Neural crest cell (in vitro differentiated cells): ENCODE measurements at places on chromosomes 4 and X. TPM values are rescaled to one million over a fixed set of nuclear protein-coding genes. Genes with fewer than 3 reads are reported as not detected.

- H3K4me3 ChIP-seq, result no peak overlapping the region
- no peak for DNase-seq
- H3K36me3 ChIP-seq, result no peaks in the 10 kb centered on the region
- H3K4me1 ChIP-seq, result no peaks in the 10 kb centered on the region
- H3K27ac ChIP-seq, result no peak overlapping the region
Observed at GRCh38 chr4:141427726-141428296, 207.1 kb downstream of the ZNF330 start.

GPR34 gene
- total RNA-seq, result not detected in 2 replicates

- no peak overlapping the region for H3K4me3 ChIP-seq
- peaks cover 5% of the 10 kb centered on the region for H3K4me1 ChIP-seq
- H3K36me3 ChIP-seq, result no peaks in the 10 kb centered on the region
- H3K27ac ChIP-seq, result no peak overlapping the region
- H3K27me3 ChIP-seq, result no peaks in the 10 kb centered on the region
Observed at GRCh38 chrX:148380650-148381561, 119.5 kb upstream of the AFF2 start.

DNA sequence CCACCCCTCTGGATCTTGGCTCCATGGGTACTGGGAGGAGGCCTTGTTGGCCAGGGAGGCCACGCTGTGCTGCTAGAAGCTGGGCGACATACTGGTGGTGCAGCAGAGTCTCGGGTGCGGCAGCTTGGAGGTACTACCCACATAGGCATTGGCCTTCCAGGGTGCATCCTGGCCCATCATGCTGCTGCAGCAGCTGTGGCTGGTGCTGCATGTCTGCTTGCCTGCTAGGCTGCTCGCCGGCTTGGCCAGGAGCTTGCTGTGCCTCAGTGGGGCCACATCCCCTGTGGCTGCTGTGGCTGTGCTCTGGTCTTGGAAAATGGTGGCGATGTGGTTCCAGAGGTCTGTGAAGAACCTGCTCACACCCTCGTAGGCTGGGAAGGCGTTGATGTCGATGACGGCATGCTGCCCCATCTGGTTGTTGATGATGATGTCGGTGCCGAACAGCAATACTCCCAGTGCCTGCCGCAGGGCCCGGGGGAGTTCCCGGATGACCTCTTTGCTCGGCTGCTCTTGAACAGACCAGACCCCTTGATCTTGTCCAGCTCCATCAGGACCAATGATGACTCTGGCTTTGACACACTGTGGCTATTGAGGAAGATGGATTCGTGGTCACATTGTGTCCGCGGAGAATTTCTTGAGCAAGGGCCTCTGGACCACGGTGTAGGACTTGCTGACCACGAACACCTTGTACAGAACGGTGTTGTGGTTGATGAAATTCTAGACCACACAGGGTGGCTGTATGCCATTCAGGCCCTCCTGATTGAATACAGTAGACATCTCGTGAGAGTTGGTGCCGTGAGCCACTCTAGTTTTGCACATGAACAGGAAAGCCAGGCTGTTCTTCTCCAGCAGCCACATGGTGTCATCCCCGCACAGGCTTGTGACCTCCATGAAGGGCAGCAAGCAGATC is 11.8 kb downstream of the RBM10 start:
- no peaks in the 10 kb centered on the region for H3K4me1 ChIP-seq
- H3K4me3 ChIP-seq, result no peak overlapping the region
- no peak overlapping the region for H3K27ac ChIP-seq
- no peaks in the 10 kb centered on the region for H3K27me3 ChIP-seq
- H3K36me3 ChIP-seq, result peaks cover 23% of the 10 kb centered on the region

NCAPG gene
- 75.8 and 79.6 TPM in 2 replicates for total RNA-seq

HEPH gene
- total RNA-seq, result 12.2 and 14.0 TPM in 2 replicates

NUDT11 gene
- total RNA-seq, result 39.8 and 41.3 TPM in 2 replicates

SERPINA7 gene
- total RNA-seq, result not detected in 2 replicates

DNA sequence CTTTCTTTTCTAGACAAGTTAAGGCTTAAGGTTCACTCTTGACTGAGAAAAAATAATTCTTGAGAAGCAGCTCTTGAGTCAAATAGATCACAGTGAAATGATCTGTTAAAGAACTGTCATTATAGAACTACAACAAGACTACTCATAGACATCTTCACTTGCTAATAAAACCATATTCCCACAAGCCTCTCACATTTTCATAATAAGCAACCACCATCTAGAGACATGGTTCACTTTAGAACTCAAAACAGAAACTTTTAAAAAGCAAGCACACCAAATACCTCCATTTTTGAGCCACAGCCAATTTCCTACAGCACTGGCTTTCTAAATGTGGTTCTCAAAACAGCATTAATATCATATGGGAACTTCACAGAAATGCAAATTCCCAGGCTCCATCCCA is 309.5 kb downstream of the TMA16 start:
- no peak overlapping the region for H3K27ac ChIP-seq
- H3K4me3 ChIP-seq, result no peak overlapping the region
- DNase-seq, result no peak
- no peaks in the 10 kb centered on the region for H3K4me1 ChIP-seq

UGT2B7 gene
- total RNA-seq, result 0.77 and 0.82 TPM in 2 replicates

GRCh38 chr4:42420140-42420539 is 22.9 kb downstream of the SHISA3 start:
- H3K27me3 ChIP-seq, result no peaks in the 10 kb centered on the region
- no peak overlapping the region for H3K4me3 ChIP-seq
- no peak for DNase-seq
- H3K27ac ChIP-seq, result no peak overlapping the region

DNA sequence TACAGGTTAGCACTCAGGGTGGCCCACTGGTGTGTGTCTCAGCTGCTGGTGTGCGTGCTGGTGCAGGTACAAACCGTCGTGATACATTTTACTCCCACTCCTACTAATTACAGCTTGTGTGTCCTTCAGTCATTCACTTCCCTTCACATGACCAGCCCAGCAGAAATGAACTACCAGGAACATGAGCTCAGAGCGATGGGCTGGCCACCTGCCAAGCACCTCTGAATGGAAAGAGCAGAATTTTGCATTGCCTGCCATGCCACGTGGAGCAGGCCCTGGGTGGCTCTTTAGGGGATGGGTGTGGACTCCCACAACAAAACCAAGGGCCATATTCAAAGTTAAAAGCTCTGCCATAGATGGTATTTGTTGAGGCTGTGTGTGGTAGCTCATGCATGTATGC is 58.9 kb upstream of the PGM2 start:
- H3K4me1 ChIP-seq, result peaks cover 22% of the 10 kb centered on the region
- H3K27ac ChIP-seq, result no peak overlapping the region
- no peak for DNase-seq
- no peak overlapping the region for H3K4me3 ChIP-seq
- no peaks in the 10 kb centered on the region for H3K36me3 ChIP-seq

DDIT4L gene
- total RNA-seq, result 0.14 and 0.18 TPM in 2 replicates

DNA sequence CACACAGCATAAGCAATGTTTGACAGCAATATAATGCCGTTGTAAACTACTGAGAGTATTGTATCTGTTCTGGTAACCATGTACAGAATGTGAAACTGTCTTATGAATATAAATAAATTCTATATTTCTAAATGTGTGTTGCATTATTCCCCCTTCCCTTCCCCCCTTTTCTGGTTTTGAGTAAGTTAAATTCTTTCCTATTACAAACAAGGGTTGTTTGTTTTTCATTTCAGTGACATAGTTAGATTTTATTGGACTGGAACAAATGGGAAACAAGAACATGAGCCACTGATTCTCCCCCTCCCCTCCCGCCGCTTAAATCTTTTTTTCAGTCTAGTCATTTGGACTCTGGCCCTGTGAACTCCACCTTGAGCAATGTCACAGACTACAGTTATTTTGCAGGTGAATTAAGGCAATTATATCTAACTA is 69.8 kb downstream of the GPAT3 start:
- no peaks in the 10 kb centered on the region for H3K27me3 ChIP-seq
- H3K27ac ChIP-seq, result no peak overlapping the region
- no peaks in the 10 kb centered on the region for H3K4me1 ChIP-seq
- no peak overlapping the region for H3K4me3 ChIP-seq

DNA sequence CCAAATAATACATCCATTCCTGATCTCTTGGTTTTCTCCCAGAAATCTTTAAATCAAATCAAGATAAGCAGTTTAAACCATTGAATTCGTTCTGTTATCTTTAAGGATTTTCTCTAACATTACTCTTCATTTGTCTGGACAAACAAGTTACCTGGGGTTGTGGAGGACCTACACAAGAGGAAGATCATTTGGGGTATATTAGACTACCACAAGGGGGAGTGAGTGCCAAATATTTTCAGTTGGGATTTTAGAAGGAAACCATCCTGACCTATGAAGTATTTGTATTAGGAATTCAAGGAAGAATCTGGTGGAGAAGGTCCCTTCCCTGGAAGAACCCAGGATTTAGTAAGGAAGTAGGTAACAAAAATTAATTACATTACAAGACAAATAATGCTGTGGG is 12.0 kb upstream of the DCHS2 start:
- peaks cover 27% of the 10 kb centered on the region for H3K27me3 ChIP-seq
- H3K4me3 ChIP-seq, result no peak overlapping the region
- no peaks in the 10 kb centered on the region for H3K4me1 ChIP-seq
- no peak for DNase-seq
- H3K27ac ChIP-seq, result no peak overlapping the region
- H3K36me3 ChIP-seq, result no peaks in the 10 kb centered on the region

WDR17 gene
- total RNA-seq, result 8.7 and 10.5 TPM in 2 replicates

CXorf49B gene
- not detected in 2 replicates for total RNA-seq

SPACA5B gene
- not detected in 2 replicates for total RNA-seq

GRCh38 chr4:88457307-88458103 is 586 bp downstream of the HERC5 start:
- H3K4me3 ChIP-seq, result peak overlapping the region; percentile 87
- peaks cover 52% of the 10 kb centered on the region for H3K27me3 ChIP-seq

DNA sequence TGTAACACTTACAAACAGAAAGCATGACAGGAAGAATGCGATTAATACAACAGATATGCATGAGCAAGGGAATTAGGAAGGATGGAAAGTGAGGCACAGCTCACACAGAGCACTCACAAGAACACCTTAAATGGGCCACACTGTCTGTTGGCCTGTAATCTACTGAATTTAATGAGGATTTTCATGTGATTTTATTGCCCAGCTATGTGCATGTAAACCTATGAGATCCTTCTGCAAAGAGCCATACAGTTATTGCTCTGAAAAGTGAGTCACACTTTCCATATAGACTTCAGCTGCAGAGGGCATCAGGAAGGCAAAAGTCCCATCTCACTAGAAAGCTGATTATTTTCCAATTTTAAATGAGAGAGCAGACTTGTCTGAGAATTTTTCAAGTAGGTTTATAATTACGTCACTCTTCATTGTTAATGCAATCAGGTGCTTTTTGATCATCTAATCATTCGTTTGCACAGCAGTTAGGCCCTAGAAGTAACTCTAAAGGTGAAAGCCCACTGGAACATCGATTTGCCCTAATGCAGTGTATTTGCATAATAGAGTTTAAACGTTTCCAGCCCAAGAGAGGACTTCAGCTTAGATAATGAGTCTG is 832.7 kb upstream of the INTU start:
- no peak for DNase-seq
- no peak overlapping the region for H3K4me3 ChIP-seq
- no peaks in the 10 kb centered on the region for H3K4me1 ChIP-seq
- no peak overlapping the region for H3K27ac ChIP-seq
- H3K27me3 ChIP-seq, result no peaks in the 10 kb centered on the region
- H3K36me3 ChIP-seq, result no peaks in the 10 kb centered on the region

DNA sequence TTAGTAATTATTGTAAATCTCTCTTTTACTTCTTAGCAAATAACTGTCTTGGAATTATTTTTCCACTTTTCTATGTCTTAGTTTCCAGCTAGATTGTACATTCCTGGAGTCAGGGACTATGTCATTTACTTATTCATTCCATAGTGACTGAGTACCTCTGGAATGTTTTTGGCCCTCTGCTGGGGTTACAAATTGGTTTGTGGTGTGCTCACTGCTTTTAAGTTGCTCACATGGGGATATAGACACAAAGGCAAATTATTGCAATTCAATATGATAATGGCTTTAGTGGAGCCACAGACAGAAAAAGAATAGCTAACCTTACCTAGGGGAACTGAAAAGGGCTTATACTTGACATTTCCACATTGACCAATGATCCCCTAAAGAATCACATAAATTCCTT is 63.7 kb upstream of the PDGFRA start:
- no peaks in the 10 kb centered on the region for H3K36me3 ChIP-seq
- no peaks in the 10 kb centered on the region for H3K27me3 ChIP-seq
- H3K4me3 ChIP-seq, result no peak overlapping the region
- H3K27ac ChIP-seq, result no peak overlapping the region

- no peak overlapping the region for H3K27ac ChIP-seq
- H3K36me3 ChIP-seq, result peaks cover 6% of the 10 kb centered on the region
- DNase-seq, result no peak
- H3K4me1 ChIP-seq, result peaks cover 35% of the 10 kb centered on the region
- H3K27me3 ChIP-seq, result no peaks in the 10 kb centered on the region
Observed at GRCh38 chr4:142567620-142568451, 278.3 kb downstream of the INPP4B start.

DNA sequence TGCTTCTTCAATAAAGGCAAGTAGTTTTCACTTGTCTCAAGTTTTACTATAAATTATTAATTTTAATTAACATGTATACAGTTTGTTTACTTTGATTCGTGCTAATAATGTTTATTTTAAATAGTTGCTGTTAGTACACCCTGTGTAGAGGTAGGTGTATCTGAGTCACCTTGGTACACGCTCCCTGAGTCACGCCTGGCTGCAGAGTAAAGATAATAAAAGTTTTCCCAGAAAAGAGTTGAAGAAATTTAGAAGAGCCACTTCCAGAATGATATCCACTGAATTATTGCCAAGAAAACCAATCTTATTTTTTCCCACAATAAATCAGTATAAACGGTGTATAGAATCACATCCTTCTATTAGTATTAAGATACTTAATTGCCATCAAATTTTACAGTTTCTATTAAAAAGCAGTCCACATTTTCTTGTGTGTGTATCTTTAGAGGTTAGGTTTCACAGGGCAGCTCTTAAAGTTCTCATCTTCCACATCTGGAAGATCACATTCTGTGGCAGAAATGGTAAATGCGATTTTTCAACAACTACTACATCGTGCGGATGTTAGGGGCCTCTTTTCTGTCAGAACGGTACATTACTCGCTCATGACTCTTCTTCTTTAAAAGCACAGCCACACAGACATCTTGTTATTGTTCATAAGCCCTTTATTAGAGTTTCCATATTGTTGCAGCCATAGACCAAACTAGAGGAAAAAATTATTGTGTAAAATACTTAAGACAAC is 55.4 kb downstream of the HADH start:
- peaks cover 8% of the 10 kb centered on the region for H3K36me3 ChIP-seq
- H3K4me1 ChIP-seq, result peaks cover 12% of the 10 kb centered on the region
- no peaks in the 10 kb centered on the region for H3K27me3 ChIP-seq
- DNase-seq, result no peak

DNA sequence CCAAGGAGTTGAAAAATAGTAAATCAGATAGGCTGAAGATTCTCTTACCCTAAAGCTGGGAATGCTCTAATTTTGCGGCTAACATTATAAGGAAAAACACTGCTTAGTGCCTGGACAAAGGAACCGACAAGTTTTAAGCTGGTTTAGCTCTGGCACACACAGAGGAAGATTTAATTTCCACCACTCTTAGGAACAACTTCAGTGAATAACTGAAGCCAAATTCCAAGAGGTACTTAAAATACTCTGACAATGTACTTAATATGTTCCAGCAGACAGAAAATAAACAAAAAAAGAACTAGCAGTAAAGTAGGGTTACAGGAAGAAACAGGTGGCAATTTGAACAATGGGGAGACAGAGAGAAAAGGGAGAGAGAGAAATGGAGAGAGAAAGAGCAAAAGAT is 340.8 kb upstream of the NDST4 start:
- no peaks in the 10 kb centered on the region for H3K36me3 ChIP-seq
- no peak overlapping the region for H3K4me3 ChIP-seq
- H3K4me1 ChIP-seq, result peaks cover 5% of the 10 kb centered on the region
- no peak overlapping the region for H3K27ac ChIP-seq
- DNase-seq, result no peak
- H3K27me3 ChIP-seq, result no peaks in the 10 kb centered on the region
